ENCODE measurements at places on chromosomes 11 and 22. TPM values are rescaled to one million over a fixed set of nuclear protein-coding genes. Genes with fewer than 3 reads are reported as not detected.

The ARHGAP8 gene
- 1.3 TPM for total RNA-seq

The RELT gene
- 5.2 TPM for total RNA-seq

The TECTA gene
- 0.84 TPM for total RNA-seq

DNA sequence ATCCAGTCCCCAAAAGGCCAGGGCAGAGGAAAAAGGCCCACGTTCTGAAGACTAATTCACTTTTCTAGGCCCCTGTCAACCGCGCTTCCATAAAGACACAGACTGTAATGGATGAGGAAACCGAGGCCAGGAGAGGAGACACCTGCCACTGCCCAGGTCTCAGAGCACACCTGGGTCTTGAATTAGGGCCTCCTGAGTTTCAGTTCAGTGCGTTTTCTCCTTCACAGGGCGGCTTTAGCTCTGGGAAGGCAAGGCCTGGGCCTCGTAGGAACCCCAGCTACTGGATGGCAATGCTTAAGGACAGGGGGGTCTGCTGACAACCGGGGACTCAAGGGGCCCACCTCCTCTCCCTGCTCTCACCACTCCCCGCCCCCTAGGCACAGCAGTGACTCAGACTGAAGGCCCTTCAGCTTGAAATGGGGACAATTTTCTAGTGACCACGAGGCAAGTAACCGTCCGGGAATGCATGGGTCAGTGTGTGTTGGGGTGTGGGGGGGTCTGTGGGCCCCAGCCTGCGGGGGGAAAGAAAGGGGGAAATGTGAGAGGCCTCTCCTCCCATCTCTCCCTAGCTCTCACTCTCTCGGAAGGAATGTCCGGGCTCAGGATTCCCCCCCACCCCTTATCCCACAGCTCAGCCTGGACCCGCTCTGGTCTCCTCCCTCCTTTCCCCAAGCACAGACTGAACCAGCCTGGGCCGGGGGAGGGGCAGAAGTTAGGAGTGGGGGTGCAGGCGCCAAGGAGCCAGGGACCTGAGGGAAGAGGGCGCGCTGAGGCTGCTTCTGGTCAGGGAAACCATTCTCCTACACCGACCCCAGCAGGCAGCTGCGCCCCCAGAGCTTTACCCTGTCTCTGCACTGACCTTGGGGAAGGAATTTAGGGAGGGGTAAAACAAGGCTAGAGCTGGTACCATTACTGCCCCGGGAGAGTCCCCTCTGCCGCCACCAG, 17.2 kb downstream of the CREB3L1 start:
- DNase-seq: peak; percentile 97

DNA sequence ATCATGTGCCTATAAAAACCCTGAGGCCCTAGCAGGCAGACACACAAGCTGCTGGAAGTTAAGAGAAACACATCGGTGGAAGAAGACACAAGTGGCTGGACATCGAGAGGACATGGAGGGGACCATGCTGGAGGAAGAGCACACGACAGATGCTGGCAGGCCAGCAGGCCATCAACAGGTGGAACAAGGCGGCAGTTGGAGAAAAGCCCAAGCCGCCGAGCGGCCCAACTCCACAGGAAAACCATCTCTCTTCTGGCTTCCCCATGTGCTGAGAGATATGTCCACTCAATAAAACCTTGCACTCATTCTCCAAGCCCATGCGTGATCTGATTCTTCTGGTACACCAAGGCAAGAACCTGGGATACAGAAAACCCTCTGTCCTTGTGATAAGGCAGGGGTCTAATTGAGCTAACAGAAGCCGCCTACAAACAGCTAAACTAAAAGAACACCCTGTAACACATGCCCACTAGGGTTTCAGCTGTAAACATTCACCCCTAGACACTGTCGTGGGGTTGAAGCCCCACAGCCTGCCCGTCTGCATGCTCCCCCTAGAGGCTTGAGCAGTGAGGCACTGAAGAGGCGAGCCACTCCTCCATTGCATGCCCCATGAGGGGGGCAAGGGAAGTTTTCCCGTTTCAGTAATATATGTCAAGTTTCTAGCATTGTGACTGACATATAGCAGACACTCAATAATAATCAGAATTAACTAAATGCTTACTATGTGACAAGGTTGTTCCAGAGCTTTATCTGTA, 39.0 kb upstream of the MMP20 start:
- DNase-seq: no peak

All from astrocyte (in vitro differentiated cells and primary cell).